ENCODE measurements at places on chromosomes 4 and X.

DNA sequence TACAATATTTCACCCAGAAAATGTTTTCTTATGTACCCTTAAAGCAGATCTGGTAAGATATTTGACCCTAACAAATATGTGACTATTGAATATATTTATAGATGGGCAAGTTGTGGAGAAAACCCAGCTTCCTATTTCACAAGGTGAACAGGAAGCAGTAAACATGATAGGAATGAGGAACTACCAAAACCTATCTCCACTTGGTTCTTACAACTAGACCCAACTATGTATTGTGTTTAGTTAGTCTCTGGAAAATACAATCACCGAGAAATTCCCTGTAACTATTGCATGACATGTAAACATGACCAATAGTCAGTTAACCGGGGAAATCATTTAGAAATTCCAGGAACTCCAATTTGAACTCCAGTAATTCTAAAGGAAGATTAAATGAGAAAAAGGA lies 8.4 kb upstream of the RXFP1 start:
- no peak for DNase-seq

DNA sequence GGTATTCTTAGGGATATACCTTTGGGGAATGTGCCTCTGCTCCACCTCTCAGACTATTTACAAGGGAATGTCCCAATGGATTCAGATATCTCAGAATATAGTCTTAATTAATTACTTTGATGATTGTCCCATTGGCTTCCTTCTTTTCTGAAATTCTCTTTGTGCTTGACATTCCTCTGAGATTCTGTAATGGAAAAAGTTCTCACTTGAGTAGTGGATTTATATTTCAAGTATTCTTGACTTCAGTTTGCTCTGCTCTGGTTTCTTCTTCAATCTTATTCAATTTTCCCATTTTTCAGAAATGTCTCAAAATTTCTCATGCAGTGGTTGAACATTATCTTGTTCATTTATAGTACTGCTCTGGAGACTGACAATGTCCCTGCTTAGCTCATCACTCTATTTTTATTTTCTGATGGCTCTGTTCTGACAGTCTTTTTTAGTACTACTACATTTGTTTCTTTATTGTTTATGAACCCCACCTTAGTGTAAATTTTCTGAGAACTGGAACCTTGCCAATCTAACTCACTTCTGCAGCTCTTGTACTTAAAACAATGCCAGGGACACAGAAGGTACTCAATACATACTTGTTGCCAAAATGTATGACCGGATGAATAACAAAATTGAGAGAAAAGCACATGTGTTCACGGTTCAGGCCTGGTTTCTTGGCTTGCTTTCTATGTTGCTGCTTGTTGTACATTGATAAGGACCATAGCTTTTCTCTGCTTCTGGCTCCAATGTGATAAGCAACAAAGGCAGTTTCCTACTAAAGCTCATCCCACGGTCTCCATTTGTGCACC lies 471.7 kb downstream of the GASK1B start:
- no peak for DNase-seq

DNA sequence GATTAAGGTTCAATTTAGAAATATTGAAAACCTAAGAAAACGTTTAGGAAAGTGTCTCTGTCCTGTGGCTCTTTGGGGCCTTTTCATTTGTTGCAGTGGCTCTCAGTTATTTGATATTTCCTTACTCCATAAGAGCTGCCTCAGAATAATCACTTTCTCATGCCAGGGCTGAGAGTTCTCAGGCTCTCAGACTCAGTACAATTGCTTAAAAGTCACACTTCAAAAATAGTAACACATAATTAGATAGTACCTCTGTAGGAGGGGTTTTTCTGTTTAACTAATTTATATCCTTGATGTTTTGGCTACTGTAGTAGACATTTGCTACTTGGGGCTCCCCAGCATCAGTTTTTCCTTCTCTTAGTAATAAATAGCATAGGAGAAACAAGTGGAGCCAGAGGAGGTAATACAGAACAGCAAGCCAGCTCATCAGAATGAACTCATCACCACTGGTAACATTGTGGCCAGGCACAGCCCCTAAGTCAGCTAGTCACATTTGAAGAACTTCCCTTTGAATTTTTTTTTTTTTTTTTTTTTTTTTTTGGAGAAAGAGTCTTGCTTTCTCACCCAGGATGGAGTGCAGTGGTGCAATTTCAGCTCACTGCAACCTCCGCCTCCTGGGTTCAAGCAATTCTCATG lies 8.0 kb upstream of the HNRNPD start:
- DNase-seq, result no peak

DNA sequence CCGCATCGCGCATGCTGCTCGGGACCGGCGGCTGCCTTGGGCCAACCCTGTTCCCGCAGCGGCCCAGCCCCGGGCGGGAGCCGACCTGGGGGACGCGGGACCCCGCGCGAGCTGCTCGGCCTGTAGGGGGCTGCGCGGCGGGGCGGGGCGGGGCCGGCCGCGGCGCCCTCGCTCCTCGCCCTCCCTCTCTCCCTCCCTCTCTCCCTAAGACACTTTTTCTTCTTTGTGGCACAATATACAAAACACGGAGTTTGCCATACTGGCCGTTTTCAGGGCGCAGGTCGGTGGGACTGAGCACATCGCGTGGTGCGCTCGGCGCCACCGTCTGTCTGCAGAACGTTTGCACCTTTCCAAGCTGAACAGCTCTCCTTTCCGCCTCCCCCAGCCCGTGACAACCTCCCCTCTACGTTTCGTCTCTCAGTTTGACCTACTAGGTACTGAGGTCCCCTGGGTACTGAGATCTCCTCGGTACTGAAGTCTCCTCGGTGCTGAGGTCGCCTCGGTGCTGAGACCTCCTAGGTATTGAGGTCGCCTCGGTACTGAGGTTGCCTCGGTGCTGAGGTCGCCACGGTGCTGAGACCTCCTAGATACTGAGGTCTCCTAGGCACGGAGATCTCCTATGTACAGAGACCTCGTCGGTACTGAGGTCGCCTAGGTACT lies 261.1 kb upstream of the PLCXD1 start:
- no peak for DNase-seq

DNA sequence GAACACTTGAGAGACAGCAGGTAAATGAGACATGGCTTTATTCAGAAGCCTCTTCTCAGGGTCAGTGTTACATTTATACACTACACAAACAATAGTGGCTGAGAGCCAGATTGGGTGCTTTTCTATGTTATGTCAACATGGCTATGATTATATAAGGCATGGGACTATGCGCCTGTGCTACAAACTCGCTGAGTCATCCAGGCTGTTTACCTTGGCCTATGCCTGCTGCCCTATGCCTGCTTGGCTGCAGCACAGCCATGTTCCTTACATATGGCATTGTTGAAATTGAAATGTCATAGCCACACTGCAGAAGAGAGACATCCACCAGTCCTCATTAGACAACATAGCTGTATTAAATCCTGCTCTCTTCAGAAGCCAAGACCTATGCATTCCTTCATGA lies 236.3 kb upstream of the NWD2 start:
- DNase-seq, result peak; percentile 89

- no peak for DNase-seq
Observed at GRCh38 chr4:100797791-100798190, 280.0 kb upstream of the EMCN start.

DNA sequence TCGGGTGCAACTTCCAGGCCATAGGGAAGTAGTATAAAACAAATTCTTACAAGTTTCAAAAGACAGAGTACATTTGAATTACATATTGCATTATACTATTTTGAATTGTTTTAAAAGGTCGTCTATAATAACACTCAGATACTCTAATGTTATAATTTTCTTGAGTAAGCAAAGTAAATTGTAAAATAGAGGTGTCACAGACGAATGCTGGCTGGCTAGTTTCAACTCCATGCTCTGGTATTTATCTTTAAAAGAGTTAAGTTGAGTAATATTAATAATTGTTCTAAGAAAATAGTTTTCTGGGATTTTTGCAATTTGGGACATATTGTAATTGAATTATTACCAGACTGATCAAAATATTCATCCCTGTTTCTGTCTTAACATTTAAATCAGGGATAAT lies 764.9 kb downstream of the TECRL start:
- no peak for DNase-seq

DNA sequence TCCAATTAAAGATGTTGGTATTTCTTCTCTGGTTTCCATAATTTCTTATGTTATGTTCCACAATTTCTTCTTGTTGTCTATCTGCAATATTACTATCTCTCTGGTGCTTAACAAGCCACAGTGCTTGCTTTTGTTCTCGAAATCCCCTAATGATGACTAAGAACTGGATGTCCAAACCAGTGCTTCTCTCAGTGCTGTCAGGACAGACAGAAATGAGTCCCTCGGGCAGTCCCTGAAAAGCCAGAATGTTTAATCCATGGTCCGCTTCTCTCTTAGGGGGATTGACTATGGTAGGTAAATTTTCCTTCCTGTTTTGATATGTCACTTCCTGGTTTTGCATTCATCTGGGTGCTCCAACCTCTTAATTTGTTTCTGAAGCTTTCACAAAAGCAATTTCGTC lies 321.6 kb upstream of the PCDH10 start:
- no peak for DNase-seq

- no peak for DNase-seq
Observed at GRCh38 chr4:74014332-74014731, 15.9 kb upstream of the CXCL5 start.

GRCh38 chr4:78551420-78552351 lies at the start of gene ANXA3:
Gene ANXA3, plus strand, starts transcription at chr4:78551770. Its CDS starts 2,704 bp downstream, at chr4:78554474.
- DNase-seq, result no peak

DNA sequence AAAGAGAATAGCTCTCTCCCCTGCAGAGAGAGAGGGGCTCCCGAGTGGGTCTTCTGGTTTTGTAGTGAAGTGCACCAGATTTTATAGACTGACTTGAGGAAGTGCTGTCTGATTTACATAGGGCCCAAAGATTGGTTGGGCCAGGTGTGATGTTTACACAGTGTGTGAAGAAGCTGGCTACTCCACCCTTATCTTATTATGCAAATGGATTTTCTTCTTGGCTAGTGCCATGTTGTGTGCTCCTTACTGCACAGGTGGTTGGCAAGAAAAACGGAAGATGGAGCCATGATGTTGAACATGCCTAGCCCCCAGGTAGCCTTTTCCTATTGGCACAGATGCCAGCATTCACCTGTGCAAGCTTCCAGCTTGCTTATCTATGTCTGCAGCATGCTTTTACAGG lies 112.4 kb upstream of the ARHGAP24 start:
- no peak for DNase-seq

DNA sequence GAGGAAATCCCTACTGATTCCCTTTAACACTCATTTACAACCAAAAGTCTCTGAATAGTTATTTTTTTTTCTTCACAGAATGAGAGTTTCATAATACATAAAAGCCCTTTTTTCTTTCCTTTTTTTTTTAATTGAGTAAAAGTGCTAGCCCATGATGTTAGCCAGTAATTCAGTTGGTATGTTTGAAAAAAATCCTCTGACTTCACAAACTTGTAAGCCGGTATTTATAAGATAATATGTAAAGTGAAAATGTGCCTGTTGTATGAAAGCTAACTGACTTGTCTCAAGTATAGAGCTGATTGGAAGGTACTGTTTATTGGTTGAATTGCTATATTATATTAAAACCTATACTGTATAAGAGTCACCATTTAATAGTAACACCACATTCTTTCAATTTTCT lies 70.2 kb upstream of the NEIL3 start:
- DNase-seq, result no peak

- DNase-seq, result no peak
Observed at GRCh38 chr4:150389896-150390530, 191.9 kb upstream of the MAB21L2 start.

DNA sequence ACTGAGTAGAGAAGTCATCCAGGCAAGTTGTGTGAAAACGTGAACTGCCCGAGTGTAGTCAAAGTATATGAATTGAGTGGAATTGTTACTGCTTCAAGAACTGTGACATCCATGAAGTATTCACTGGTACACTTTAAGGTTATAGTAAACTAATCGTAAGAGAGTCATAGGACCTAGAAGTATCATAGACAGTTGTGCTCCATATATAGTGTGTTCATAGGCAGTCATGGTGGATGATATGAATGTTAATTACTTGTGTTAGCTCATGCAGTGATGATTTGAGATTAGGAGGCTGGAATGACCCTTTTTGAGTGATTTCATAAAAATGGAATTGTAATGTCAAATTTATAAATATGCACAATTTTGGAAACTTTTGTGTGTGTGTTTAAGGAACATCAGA lies 81.3 kb upstream of the TLR2 start:
- DNase-seq, result no peak

DNA sequence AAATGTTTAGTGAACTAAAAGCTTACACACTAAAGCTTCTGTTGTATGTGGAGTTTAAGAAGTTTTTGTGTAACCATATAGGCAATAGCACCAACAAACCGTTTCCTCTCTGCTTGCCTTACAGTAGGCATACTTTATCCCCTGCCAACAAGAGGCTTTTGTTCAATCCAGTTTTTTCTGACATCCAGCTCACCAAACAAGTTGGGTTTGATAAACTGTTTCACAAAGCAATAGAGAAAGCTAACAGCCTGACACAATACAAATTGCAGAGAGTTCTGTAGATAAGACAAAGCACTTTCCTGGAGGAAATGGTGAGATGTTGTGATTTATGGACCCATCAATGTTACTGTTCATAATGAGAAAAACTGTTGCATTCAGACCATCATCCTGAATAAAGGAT lies 53.8 kb downstream of the PACRGL start:
- no peak for DNase-seq

- DNase-seq, result no peak
Observed at GRCh38 chr4:183831683-183832082, 73.4 kb upstream of the STOX2 start.

GRCh38 chrX:140440876-140441275 lies 64.0 kb downstream of the SOX3 start:
- no peak for DNase-seq

- DNase-seq, result no peak
Observed at GRCh38 chr4:20288846-20289512, 37.3 kb downstream of the SLIT2 start.

DNA sequence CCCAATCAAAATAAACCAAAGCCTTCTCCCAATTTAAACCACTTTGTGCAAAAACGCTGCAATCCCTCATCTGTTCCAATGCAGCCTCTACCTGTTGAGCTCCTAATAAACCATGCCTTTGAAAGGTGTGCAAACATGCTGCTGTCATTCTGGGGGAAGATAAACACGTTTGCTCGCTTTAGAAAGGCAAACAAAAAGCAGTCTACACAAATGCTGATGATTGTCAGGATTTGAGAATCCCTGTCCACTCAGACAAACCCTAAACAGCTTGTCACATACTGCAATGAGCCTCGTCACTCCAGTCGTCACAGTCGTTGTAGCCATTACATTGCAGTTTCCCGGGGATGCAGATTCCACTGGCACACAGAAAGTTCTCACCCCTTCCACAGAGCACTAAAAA lies 145.2 kb downstream of the CORIN start:
- peak; percentile 26 for DNase-seq
